ENCODE measurements at places on chromosomes 6 and 20. TPM values are rescaled to one million over a fixed set of nuclear protein-coding genes. Genes with fewer than 3 reads are reported as not detected.

Gene AIG1
- 50.7 TPM for total RNA-seq

DNA sequence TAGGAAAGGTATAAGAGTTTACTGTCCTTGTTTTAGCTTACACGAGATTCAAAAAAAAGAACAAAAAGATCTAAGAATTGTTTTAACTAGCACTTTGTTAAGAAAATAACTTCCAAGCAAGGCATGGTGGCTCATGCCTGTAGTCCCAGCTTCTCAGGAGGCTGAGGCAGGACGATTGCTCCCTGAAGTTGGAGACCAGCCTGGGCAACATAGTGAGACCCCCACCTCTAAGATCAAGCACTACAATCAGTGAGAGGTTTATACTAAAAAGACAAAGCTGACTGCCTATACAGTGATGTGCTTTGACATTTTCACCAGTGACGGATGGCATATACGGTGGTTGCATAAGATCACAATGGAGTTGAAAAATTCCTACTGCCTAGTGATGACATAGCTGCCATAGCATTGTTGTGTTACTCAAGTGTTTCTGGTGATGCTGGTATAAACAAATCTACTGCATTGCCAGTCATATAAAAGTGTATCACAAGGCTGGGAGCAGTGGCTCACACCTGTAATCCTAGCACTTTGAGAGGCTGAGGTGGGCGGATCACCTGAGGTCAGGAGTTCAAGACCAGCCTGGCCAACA is 68.6 kb downstream of the B4GALT5 start:
- no peak for DNase-seq

Gene FILIP1
- 2.7 TPM for total RNA-seq

DNA sequence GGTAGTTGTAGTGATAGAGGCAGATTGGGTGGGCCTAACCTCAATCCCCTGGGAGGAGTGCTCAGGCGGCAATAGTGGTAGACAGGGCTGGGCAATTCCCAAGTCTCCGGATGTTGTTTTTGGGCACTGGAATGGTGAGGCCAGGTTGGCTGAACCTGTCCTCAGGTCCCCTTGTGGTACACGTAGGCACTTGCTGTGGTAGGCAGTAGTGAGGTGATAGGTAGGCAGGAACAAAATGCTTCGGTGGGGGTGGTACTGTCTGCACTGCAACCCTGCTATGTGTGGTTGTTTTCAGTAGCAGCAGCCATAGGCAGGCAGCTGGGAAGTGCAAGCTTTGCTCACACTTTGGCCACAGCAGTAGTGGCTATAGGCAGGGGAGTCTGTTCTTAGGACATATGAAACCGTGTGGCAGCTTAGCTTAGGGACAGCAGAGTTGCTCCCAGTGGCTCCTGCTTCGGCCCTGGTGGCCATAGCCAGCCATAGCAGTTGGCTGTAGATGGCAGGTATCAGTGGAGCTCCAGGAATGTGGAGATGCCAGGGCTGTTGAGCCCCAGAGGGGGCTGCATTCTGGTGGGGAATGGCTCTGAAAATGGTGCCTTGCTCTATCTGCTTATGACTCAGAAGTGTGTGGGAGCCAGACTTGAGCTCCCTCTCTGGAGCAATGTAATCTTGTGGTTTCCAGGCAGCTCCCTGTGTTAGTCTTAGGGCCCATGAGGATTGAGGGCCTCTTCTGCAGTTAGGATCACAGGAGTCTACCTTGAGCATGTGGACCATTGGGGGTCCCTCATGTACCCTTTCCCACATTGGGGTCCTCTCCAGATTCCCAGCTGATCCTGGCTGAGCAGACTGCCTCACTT is 241.8 kb upstream of the BMP2 start:
- DNase-seq: no peak

GRCh38 chr6:134217105-134217797 is 100.7 kb downstream of the SGK1 start:
- no peak for DNase-seq

GRCh38 chr6:44590471-44590870 is 203.0 kb downstream of the CDC5L start:
- DNase-seq: no peak
